SK-N-MC (cell line): ENCODE measurements at places on chromosomes 13 and 19.

GRCh38 chr13:45219938-45220375 lies 19.1 kb upstream of the KCTD4 start:
- DNase-seq: no peak

DNA sequence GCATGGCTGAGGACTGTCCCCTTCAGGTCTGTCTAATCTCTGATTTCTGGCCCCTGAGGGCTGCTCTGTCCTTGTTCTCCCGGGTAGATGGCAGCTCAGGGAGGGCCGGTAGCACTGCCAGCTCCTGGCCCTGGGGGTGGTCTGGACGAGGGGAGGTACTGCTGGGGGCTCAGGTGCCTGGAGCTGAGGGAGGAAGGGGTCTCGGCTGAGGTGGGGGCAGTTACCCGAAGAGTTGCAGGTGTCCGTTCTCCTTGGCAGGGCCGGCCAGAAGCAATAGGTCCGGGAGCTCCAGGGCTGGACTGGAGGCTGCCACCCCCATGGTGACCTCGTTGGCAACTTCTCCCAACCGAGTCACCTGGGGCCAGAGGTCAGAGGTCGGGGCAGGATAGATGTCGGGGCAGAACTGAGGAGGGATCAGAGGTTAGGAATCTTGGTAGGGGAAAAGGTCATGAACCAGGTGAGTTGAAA lies 1.2 kb upstream of the EMC10 start:
- DNase-seq: no peak

DNA sequence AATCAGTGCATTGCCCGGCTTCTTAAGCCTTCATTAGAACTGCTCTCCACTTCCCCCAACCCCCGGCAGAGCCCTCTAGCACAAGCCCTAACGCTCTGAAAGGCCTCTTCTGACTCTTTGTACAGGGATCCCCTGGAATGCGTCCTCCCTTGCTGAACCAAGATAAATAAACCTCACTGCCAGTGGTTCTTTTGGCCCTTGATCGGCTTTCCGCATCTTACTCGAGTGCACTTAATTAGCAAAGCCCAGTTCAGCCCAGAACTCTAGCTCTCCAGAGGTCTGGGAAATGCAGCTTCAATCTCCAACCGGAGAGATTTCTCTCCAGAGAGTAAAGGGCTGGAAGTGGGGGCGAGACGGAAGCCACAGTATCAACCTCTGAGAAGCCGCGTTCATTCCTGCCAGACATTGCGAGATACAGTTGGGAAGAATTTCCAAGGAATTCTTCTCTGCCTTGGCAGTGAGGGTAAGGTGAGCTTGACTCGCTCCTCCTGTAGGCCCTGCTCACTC lies 8.7 kb upstream of the ZNF444 start:
- DNase-seq: no peak

DNA sequence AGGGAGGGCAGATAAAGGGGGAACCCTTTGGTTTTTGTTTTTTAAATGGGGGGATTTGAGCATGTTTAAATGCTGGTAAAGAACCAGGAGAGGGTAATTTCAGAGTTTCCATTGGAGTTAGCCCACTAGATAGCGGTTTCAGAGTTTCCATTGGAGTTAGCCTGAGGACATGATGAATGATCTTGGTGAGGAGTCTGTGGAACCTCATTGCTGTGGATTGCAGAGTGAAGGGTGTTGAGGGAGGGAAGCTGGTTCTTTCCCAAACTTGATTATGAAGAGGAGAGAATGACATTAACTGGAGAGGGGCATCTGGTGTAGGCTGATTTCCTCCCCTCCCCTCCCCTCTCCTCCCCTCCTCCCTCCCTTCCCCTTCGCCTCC lies 5.0 kb downstream of the WASF3 start:
- no peak for DNase-seq

DNA sequence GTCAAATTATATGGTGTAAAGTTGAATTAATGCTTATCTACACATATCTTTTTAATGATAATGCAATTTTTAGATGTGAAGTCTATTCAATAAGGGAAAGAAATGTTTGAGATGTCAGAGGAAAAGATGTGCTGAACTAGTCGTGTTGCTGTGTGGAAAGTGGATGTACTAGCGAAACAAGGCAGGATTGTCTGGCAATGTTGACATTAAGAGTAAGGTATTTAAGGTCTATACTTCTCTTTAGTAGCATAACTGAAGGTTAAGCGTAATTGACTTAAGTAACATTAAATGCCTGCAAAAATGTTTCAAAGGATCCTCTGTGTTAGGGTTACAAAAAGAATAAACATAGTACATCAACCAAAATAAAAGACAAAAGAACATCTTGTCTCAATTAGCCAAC lies 787.3 kb upstream of the KLHL1 start:
- no peak for DNase-seq

- DNase-seq: no peak
These were observed 793.7 kb upstream of the ARGLU1 start for GRCh38 chr13:107361666-107362065.

DNA sequence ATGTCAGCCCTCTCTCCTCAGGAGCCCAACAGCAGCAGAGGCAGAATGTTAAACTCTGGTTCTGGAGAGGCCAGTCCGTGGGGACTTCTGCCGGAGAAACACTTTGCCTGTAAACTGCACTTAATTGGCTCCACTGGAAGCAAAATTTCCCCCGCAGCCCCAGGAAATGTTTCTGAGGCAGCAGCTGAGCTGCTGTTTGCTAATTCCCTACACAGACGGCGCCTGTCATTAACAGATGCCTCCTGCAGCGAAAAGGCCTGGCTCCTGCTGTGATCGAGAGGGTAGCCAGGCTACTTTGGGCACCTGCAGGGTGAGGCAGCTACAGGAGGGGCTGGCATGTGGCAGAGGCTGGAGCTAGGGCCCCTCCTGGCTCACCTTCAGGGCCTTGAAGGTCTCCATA lies 5.2 kb upstream of the TM6SF2 start:
- DNase-seq: no peak

DNA sequence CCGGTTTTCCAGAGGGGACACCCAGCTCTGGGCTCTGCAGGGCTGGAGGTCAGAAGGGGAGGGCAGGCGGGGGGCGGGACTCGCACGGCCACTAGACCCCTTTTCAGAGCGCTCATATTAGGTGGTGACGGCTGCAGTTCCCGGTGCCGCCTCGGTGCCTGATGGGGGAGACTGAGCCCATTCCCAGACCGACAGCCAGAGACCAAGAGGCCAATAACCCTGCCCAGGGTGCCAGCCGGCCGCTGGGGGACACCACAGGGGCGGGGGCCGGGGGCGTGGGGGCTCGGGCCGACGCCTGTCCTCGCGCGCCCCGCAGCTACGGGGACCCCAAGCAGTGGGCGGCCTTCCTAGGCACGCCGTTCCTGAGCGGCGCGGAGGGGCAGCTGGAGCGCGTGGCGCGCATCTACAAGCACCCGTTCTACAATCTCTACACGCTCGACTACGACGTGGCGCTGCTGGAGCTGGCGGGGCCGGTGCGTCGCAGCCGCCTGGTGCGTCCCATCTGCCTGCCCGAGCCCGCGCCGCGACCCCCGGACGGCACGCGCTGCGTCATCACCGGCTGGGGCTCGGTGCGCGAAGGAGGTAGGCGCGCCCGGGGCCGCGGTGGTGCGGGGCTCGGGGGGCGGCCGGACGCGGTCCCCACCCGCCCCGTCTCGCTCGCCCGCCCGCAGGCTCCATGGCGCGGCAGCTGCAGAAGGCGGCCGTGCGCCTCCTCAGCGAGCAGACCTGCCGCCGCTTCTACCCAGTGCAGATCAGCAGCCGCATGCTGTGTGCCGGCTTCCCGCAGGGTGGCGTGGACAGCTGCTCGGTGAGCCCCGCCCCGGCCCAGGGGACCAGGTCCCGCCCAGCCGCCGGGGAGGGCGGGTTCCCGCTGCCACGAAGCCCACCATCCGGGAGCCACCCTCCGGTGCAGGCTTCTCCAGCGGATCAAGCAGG lies 2.4 kb downstream of the TIMM13 start:
- DNase-seq: no peak

DNA sequence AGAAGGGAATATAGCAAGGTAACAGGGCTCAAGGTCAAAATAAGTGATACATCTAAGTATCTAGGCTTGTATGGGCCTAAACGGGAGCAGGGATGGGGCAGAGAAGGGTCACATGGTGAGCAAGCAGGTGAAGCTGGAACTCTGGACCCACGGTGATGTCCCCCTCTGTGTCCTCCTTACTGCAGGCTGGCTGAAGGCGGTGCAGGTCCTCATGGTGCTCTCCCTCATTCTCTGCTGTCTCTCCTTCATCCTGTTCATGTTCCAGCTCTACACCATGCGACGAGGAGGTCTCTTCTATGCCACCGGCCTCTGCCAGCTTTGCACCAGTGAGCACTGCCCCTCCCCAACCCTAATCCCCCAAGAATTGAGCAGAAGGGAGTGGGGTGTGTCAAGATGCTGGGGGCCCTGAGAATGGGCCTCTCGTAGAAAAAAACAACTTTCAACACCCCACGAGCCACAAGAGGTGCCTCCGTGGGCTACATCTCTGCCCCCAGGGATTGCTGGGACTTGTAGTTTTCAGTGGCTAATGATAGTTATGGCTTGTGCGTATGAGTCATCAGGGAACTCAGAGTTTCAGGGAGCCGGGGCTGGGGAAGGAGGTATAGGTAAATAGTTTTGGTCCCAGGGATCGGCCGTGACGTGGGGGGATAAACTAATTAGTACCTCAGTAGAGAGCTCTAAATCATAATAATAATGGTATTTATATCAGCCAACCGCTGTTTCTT lies 4.0 kb downstream of the EMP3 start:
- no peak for DNase-seq

DNA sequence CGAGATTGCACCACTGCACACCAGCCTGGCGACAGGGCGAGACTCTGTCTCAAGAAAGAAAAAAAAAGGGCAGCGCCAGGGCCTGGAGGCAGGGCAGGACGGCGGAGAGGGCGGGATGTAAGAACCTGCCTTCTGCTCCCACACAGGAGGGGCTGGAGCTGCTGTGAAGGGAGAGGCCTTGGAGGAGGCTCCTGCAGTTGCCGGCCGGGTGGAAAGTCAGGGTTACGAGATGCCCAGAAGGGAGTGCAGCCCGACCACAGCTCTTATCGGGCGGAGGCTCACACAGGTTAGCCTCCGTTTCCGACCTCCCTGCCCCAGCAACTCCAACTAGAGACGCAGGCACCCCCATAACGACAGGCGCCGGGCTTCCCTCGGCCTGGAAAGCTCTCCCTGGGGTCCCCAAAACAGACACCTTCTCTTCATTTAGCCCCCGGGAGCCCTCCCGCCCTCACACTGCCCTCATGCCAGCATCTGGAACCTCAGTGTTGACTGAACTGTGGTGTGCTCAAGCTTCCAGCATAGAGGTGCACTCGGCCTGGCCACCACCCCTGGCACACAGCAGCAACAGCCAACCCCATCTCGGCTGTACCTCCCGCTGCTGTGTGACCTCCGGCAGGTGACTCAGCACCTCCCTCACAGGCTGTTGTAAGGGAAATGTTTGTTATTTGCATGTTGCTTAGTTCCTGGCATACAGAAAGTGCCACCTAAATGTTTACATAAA lies 1.4 kb downstream of the PLPP2 start:
- no peak for DNase-seq

GRCh38 chr19:5018224-5019015 lies 49.5 kb downstream of the KDM4B start:
- DNase-seq: no peak

GRCh38 chr19:45863840-45864628 lies at the start of gene FOXA3:
TSS of gene FOXA3 (plus strand) at chr19:45864326. CDS start at chr19:45864457, 131 bp downstream.
- DNase-seq: no peak

DNA sequence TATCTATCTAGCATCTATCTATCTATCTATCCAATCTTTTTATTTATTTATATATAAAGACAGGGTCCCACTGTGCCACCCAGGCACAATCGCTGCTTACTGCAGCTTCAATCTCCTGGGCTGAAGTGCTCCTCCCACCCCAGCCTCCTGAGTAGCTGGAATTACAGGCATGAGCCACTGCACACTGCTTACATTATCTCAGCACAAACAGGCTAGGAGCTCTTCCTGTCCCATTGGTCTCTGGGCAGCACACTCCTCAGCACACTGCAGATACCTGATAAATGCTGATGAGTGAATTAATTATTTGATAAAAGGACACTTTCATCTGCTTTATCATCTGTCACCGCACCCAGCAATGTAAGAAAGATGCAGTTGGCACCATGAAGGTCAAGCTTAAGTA lies 16.1 kb downstream of the ZNF562 start:
- no peak for DNase-seq

DNA sequence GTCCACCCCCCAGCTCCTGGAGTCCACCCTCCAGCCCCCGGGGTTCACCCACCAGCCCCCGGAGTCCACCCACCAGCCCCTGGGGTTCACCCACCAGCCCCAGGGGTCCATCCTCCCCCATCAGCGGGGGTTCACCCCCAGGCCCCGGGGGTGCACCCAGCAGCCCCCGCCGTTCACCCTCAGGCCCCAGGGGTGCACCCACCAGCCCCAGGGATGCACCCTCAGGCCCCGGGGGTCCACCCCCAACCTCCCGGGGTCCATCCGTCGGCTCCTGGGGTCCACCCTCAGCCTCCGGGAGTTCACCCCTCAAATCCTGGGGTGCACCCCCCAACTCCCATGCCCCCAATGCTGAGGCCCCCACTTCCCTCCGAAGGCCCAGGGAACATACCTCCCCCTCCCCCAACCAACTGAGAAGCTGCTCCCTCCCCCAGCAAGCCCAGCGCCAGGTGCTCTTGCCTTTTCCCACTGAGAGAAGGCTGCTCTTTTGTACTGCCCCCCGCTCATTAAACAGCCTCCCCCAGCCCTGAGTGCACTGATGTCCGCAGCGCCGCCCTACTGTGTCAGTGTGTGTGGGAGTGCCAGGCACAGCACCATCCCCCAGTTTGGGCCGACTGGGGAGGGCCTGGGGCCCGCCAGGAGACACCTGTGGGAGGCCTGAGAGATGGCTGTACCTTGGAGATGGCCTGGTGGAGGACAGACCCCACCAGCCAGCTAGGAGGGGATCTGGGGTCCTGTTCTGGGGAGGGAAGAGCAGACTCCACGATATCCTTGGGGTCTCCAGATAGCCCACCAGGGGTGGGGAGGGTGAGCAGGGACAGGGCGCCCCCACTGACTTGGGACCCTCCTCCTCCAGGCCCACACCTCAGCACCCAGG lies 750 bp upstream of the AMH start:
- DNase-seq: no peak

- DNase-seq: no peak
These were observed 220.4 kb upstream of the HTR2A start for GRCh38 chr13:47117268-47117667.

- no peak for DNase-seq
These were observed 46.3 kb upstream of the ZNF730 start for GRCh38 chr19:23070353-23071146.

- DNase-seq: no peak
These were observed 62.3 kb downstream of the KCNC3 start for GRCh38 chr19:50266896-50267295.

DNA sequence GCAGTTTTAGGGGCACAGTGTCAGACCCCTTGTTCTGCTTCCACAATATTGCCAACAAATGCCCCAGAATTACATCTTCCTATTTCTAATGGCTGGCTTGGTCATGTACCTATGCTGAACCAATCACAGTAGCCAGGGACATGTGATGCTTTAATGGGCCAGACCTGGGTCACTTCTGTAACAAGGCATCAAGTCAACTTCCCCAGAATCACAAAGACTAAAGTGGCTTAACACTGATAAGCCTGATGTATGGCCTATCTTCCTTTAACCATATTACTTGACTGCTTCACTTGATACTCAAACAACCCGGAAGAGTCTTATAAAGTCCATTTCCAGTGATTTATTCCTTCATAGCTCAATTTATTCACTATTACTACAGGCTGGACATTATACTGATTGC lies 19.6 kb downstream of the LNX2 start:
- DNase-seq: no peak
